Stimulated activated CD4-positive, alpha-beta T cell treated with anti-CD3 and anti-CD28 coated beads, TNF-alpha, amount 100 ng/mL, for 48 hours (primary cell): ENCODE measurements at places on chromosomes 1 and 21.

GRCh38 chr21:36690628-36691554, 8.0 kb upstream of the SIM2 start:
- DNase-seq = no peak

GRCh38 chr21:36473203-36473602, 6.7 kb downstream of the CLDN14 start:
- DNase-seq = no peak

DNA sequence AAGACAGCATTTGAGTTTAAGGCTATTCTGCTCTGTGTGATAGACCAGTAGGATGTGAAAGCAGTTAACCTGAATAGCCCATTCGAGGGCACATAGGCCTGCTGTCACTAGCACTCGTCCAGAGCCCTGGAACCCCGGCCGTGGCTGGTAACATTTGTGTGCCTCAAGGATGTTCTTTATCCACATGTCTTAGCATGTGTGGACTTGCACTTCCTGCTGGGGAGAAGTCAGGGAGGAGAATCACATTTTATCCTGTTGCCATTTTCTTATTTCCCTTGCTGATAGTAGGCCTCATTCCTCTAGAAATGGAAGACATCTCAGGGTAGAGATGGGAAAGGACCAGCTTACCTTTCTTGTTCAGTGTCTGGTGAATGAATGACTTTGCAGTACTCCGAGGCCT, 54.7 kb downstream of the VPS13D start:
- no peak for DNase-seq

DNA sequence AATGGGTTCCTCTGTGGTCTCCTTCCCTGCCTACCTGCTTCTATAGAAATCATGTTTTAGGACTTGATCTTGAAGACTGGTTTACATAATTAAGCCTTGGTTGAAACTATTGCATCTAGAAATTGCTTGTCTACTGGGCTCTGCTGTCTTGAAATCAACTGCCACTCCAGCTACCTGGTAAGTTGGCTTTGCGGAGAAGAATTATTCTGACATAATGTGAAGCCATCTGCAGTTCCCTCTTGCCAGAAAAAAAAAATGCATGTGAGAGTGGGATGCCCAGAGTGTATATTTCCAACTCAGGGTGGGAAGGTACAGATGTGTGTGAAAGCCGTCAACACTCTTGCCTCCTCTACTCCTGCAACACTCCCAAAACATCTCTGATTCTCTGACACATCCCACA, 27.2 kb downstream of the C8B start:
- DNase-seq = no peak

GRCh38 chr1:162070094-162070748, 730 bp downstream of the NOS1AP start:
- DNase-seq = no peak

GRCh38 chr21:38796424-38796823, 9.3 kb upstream of the ETS2 start:
- no peak for DNase-seq
